Placental epithelial cell (primary cell): ENCODE measurements at places on chromosomes 4 and X. TPM values are rescaled to one million over a fixed set of nuclear protein-coding genes. Genes with fewer than 3 reads are reported as not detected.

Gene RAI2
- not detected in 2 replicates for total RNA-seq

Gene CCNA2
- 9.4 and 23.7 TPM in 2 replicates for total RNA-seq

Gene ADAM29
- total RNA-seq = not detected in 2 replicates

Gene KIF4A
- 2.7 and 4.1 TPM in 2 replicates for total RNA-seq

Gene GPR34
- total RNA-seq = not detected in 2 replicates

Gene SLC6A14
- not detected in 2 replicates for total RNA-seq

Gene REELD1
- not detected in 2 replicates for total RNA-seq

Gene DGKK
- not detected in 2 replicates for total RNA-seq

Gene FRYL
- 60.3 and 66.3 TPM in 2 replicates for total RNA-seq

Gene GALNTL6
- total RNA-seq = under 0.01 and 1.2 TPM in 2 replicates

Gene PAGE2B
- not detected in 2 replicates for total RNA-seq

Gene ZDHHC15
- total RNA-seq = not detected in 2 replicates

Gene PPBP
- total RNA-seq = not detected in 2 replicates

Gene GAGE12F
- not detected in 2 replicates for total RNA-seq

Gene ATP2B3
- total RNA-seq = not detected in 2 replicates

Gene CNKSR2
- total RNA-seq = 2.3 and 7.1 TPM in 2 replicates

Gene TMEM31
- 0.39 TPM in 1 of 2 replicates, not detected in the other for total RNA-seq

Gene P2RY10
- total RNA-seq = not detected in 2 replicates

Gene SPARCL1
- not detected in 2 replicates for total RNA-seq

Gene ZFX
- total RNA-seq = 71.1 and 71.6 TPM in 2 replicates

Gene GAGE10
- not detected in 2 replicates for total RNA-seq

Gene HSPA4L
- 0.98 and 1.6 TPM in 2 replicates for total RNA-seq

Gene STOX2
- 2.5 and 3.9 TPM in 2 replicates for total RNA-seq

Gene ANOS1
- 2.4 and 7.6 TPM in 2 replicates for total RNA-seq

Gene IBSP
- total RNA-seq = not detected in 2 replicates

Gene S100G
- total RNA-seq = not detected in 2 replicates

Gene PDZD4
- 0.39 TPM in 1 of 2 replicates, not detected in the other for total RNA-seq

Gene ABCG2
- 0.79 and 5.2 TPM in 2 replicates for total RNA-seq

Gene IRAK1
- total RNA-seq = 29.4 and 86.4 TPM in 2 replicates
